Peyer's patch (tissue), 4 donors: ENCODE measurements at places on chromosomes 11 and 22. TPM values are rescaled to one million over a fixed set of nuclear protein-coding genes. Genes with fewer than 3 reads are reported as not detected.

LIF gene
- total RNA-seq, result 7.4 TPM

LDLRAD3 gene
- 2.9 TPM for total RNA-seq

SLC22A6 gene
- not detected for total RNA-seq

MS4A4A gene
- total RNA-seq, result 2.8 TPM

ENDOD1 gene
- 41.0 TPM for total RNA-seq

C11orf86 gene
- total RNA-seq, result 81.7 TPM

C1QTNF4 gene
- 1.2 TPM for total RNA-seq

ELFN2 gene
- total RNA-seq, result not detected

AMOTL1 gene
- total RNA-seq, result 2.5 TPM
